ENCODE measurements at places on chromosomes 7 and 10.
A peak's percentile ranks its signal among the peaks of the same experiment; 100 is the strongest.

DNA sequence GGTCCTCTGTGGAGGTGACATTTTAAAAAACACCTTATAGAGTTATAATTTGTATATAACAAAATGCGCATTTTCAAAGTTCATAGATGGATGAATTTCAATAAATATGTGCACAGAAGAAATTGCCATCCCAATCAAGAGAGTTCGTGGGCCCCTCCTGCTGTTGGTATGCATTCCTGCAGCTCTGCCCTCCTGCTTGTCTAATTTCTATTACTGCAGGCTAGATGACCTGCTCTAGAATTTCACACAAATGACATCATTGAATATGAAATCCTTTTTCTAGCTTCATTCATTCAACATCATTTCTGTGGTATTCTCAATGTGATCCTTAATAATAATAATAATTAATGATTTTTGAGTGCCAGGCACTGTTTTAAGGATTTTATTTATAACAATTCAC lies 348.2 kb downstream of the SDK1 start:
- DNase-seq: no peak

- no peak for DNase-seq
Measured at GRCh38 chr7:29113384-29114102, 32.8 kb downstream of the CPVL start.

DNA sequence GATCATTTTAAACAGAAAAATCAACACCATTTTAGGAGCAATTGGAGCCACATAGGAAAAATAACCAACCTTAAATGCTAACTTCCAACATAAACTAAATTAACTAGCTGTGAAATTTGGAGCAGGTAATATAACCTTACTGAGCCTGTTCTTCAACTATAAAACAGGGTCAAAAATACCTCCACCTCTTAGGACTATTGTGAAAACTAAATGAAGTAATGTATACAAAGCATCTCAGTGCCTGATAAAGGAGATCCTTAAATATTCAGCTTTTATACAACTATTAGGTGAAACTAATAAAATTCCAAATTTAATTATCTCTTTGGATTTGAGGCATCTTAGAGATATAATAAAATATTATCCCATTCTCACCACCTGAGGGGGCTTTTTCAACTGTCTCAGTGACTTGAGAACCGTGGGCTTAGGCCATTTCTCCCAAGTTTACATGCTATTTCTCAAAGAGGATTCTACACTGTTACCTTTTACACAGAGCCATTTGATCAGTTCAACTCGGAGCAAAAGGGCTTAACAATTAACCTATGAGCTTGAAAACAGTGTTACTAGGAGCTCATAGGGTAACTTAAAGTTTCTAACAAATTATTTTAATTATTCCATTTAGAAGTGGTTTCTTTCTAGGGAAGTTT lies 165.0 kb upstream of the ASAH2 start:
- DNase-seq: no peak

GRCh38 chr7:42939457-42940240 lies 7.5 kb downstream of the MRPL32 start:
- no peak for DNase-seq

GRCh38 chr7:157358041-157358752 lies 21.4 kb downstream of the DNAJB6 start:
- DNase-seq: peak; percentile 13

DNA sequence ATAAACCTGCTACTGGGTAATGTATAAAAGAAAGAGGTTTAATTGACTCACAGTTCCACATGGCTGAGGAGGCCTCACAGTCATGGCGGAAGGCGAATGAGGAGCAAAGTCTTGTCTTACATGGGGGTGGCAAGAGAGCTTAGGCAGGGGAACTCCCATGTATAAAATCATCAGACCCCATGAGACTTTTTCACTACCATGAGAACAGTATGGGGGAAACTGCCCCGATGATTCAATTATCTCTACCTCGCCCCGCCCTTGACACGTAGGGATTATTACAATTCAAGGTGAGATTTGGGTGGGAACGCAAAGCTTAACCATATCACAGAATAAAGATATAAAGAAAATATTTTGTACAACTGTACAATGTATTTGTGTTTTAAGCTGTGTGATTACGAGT lies 39.4 kb upstream of the PLCE1 start:
- DNase-seq: no peak

- no peak for DNase-seq
Measured at GRCh38 chr10:73873142-73873837, 1.1 kb downstream of the CAMK2G start.

DNA sequence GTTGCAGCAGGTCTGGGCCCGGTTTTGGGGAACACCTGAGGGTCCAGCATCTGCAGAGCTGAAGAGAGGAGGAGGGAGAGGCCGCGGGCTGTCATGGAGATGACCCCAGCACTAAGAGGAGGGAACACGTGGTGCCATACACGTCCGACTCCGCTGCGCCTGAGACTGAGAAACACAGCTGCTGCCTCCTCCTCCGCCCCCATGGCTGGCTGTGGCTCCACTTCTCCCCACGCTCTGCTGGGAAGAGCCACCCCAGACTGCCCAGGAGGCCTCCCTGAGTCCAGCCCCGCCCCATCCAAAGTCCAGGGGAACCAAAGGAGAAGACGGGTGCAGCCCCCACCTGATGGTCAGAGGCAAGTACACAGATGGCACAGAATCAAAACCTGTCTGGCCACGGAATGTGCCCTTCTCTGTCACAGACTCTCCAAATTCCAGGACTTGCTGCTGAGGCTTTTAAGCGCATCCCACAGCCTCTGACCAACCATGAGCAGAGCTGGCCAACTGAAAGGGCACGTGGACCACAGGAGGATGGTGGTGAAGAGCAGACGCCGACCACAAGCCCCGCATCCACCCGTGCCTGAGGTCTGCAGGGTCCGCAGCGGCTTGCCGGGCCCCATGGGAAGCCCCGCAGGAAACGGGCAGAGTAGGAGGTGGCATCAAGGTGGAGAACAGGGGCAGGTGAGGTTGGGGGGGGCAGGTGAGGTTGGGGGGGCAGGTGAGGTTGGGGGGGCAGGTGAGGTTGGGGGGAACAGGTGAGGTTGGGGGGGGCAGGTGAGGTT lies 24.0 kb downstream of the STK32C start:
- no peak for DNase-seq

GRCh38 chr10:125041856-125042506 lies 100.1 kb downstream of the ZRANB1 start:
- DNase-seq: no peak

GRCh38 chr7:2203766-2204300 lies 28.9 kb downstream of the MAD1L1 start:
- DNase-seq: no peak

GRCh38 chr7:105713488-105714465 lies 132.5 kb upstream of the EFCAB10 start:
- DNase-seq: no peak

- no peak for DNase-seq
Measured at GRCh38 chr7:27367179-27367932, 124.8 kb downstream of the EVX1 start.

GRCh38 chr7:29810297-29810696 lies 4.0 kb downstream of the WIPF3 start:
- DNase-seq: no peak

- no peak for DNase-seq
Measured at GRCh38 chr7:56537952-56538351, 421.7 kb upstream of the NUPR2 start.

- DNase-seq: no peak
Measured at GRCh38 chr7:130683026-130683425, 3.3 kb downstream of the TSGA13 start.

DNA sequence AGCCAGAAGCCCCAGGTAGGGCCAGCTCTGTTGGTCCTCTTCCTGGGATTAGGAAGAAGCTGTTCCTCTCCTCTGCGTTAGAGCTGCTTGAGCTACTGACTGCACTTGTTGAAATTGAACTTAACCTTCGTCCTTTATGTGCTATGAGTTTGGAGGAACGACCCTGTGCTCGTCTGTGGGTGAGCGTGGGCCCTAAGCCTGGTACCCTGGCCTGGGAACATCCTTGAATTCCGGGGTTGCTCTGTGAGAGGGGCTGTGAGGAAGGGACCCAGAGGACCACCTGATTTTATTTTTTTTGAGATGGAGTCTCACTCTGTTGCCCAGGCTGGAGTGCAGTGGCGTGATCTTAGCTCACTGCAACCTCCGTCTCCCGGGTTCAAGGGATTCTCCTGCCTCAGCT lies 447.2 kb upstream of the FOXK1 start:
- no peak for DNase-seq

DNA sequence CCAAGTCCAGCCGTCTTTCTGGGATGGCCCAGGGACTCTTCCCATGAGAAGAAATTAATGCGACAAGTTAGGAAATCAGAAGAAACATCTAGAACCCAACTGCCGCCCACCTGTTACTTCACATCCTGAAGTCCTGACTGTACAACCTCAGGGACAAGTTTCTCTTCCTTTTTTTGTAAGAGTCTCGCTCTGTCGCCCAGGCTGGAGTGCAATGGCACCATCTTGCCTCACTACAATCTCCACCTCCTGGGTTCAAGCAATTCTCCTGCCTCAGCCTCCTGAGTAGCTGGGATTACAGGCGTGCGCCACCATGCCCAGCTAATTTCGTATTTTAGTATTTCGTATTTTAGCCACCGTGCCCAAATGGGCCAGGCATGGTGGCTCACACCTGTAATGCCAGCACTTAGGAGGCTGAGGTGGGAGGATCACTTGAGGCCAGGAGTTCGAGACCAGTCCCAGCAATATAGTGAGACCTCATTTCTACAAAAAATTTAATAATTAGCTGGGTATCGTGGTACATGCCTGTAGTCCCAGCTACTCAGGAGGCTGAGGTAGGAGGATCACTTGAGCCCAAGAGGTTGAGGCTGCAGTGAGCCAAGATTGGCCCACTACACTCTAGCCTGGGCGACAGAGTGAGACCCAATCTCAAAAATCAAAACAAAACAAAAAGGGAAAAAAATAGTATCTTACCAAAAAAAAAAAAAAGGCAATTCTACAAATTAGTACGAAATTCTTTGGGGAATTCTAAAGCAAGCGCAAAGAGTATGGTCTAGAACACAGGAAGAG lies 20.8 kb downstream of the LAT2 start:
- no peak for DNase-seq

DNA sequence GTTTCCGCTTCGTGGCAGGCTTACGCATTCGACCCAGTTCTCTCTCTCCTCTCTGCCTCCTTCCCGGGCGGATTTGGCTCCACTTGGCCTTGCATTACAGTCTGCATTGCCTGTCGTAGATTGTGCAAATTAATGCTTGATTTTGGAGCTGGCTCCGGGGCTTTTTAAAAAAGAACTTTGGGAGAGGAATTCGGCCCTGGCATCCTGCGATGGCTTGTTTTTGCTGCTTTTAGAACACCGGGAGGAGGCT lies 767 bp downstream of the EIF4EBP2 start:
- no peak for DNase-seq

DNA sequence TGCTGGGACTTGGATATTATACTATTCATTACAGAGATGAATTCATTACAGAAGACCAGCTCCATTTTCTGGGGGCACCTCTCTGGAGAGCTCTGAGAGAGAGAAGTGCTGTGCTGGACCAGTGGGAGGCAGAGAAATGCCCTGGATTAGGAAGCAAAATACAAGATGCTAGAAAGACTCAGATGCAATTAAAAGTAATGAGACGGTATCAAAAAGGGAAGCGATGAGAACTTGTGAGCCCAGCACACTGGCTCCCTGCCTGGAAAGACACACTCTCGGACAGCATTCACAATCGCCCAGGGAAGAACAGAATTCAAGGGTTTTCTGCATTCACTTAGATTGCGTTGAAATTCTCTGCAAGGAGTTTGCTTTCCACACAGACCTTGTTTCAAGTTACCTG lies 3.5 kb upstream of the FRAT2 start:
- peak; percentile 40 for DNase-seq

GRCh38 chr7:26588511-26588910 lies 275.9 kb downstream of the SKAP2 start:
- no peak for DNase-seq

DNA sequence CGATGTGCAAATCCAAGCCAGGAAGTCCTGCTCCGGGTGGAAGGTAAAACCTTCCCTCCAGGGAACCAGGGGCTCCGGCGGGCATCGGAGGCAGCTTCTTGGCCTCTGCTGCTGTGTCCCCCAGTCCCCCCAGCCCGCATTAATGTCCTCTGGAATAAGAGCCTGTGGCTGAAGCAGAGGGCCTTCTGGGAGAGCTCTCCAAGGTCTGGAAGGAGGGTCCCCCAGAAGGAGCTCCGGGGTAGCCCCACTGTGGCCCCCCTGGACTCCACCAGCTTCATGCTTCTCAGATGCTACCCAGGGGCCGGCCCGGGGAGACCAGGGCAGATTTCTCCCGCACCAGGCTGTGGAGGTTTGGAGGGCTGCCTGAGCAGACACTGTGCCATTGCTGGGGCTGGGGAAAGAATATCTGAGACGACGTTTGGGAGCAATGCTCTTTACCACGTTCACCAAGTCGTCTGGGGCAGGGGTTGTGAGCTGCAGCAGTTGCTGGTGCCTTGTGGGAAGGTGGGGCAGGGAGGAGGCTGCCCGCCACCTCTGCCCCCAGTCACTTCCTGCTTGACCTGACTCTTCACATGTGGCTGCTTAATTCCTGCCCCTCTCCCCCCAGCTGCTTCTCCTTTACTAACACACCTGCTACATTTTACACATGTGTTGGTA lies 8.3 kb downstream of the ZNF853 start:
- no peak for DNase-seq

- DNase-seq: no peak
Measured at GRCh38 chr7:100687261-100687660, 6.8 kb downstream of the GIGYF1 start.

GRCh38 chr7:115230882-115231571 lies 309.1 kb downstream of the MDFIC start:
- peak; percentile 16 for DNase-seq
